Activated CD4-positive, alpha-beta T cell treated with anti-CD3 and anti-CD28 coated beads, Interleukin-2, amount 10 ng/mL, durations not matched to agents 24 days and 14 days (primary cell): ENCODE measurements at places on chromosomes 2 and 18. TPM values are rescaled to one million over a fixed set of nuclear protein-coding genes. Genes with fewer than 3 reads are reported as not detected.
A peak's percentile ranks its signal among the peaks of the same experiment; 100 is the strongest.

DNA sequence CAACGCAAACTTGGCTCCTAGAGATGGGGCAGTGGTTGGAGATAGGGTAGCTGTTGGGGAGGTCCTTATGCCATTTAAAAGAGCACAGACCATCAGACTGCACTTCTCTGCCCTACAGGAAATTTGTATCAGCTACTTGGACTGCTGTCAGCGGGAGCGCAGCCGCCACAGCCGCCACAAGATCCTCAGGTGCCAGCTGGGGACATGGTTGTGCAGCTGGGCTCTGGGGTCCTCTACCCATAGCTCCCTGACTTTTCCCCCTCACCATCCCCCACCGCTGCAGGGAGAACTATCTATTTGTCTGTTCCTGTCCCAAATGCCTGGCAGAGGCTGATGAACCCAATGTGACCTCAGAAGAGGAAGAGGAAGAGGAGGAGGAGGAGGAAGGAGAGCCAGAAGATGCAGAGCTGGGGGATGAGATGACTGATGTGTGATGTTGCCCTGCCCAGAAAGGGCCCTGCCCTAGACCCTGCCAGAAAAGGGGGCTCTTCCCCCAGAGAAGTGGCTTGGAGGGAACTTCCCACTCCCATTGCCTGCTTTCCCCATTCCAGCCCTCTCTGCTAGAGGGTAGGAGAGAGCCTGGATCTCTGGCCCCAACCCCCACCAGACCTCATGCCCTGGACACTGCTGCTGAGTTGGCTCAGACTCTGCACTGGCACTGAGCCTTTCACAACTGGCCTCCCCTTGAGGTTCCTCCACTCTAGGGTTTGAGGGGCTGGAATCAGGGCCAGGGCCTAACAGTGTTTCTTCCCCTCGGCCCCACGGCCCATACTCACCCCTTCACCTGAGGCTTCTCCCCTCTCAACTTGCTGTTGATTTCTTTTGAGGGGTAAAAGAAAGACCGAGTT lies 7.3 kb downstream of the PRADC1 start:
- DNase-seq, result no peak

SERPINB13 gene
- not detected in 2 replicates for total RNA-seq

DNA sequence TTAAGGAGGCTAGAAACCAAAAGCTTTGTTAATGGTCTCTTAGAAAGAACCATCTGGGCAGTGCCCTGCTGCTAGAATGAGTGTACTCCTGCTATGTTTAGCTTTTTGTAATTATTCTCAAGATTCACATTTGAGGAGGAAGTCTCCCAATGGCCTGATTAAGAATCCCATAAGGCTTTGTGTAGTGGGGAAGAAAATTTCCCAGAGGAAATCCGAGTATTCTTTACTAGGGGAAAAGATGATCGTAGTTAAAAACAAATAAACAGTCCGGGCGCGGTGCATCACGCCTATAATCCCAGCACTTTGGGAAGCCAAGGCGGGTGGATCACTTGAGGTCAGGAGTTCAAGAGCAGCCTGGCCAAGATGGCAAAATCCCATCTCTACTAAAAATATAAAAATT lies 117.9 kb downstream of the PTRHD1 start:
- DNase-seq, result no peak

EVX2 gene
- not detected in 2 replicates for total RNA-seq

- DNase-seq, result peak; percentile 60
Measured at GRCh38 chr18:38576916-38577315, 1011.3 kb upstream of the CELF4 start.

DNA sequence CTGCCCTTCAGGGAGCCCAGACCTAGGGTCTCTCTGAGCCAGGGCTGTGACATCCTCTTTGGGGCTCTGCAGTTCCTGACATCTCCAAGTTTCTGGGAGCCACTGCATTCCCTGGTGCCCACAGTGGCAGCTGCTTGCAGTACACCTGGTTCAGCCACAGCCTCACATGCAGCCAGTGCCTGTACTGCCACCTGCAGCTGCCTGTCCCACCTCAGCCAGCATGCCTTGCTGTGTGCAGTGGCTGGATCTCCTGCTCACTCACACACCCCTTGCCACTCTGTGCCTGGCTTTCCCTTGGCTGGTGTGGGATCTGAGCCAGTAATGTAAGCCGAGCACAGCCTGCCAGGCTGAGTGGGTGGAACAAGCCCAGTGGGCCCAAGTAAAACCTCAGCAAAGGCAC lies 1288.7 kb downstream of the CNTNAP5 start:
- no peak for DNase-seq

- no peak for DNase-seq
Measured at GRCh38 chr2:84238907-84239306, 220.2 kb downstream of the SUCLG1 start.

GRCh38 chr2:199404841-199405240 lies 52.9 kb downstream of the SATB2 start:
- DNase-seq, result no peak

DNA sequence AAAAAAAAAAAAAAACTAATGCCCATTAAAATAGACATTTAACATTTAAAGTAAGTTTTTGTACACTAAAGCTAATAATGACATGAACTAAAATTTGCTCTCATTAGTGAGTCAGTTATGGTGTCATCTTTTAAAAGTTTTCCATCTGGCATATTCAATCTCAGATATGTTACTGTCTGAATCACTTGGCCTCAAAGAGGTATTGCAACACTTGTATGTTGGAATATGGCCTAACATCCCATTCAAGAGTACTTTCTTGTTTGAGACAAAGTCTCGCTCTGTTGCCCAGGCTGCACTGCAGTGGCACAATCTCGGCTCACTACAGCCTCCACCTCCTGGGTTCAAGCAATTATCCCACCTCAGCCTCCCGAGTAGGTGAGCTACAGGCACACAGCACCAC lies 169.7 kb downstream of the TMEM163 start:
- DNase-seq, result no peak

DNA sequence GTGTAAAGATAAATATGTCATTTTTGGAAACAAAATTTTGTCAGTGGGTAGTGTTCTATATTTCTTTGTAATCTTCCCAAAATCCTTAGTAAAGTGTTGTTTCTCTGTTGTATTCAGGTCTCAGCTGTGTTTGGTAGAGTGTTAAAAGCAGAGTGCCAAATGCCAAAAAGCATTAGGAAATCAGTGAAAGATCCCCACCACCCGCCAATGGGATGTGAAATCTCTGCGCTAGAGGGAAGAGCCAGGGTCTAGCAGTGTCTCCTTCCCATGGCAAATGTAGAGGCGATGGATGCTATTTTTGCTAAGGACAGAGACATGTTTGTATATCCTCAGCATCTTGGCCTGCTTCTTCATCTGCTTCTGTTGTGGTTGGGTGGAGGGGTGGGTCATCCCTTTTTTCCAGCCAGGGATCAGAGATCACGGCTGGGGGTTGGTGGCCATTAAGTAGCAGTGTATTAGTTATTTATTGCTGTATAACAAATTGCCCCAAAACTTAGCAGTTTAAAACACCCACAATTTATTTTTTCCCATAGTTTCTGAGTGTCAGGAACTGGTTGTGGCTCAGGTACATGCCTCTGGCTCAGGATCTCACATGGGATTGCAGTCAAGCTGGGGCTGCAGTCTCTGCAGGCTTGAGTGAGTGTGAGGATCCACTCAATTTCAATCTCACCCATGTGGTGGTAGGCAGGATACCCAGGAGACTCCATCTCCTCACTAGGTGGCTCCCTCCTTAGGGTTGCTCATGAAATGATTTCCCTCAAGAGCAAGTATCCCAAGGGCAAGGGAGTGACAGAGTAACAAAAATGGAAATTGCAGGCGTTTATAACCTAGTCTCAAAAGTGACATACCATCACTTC lies 211.9 kb downstream of the MYCN start:
- peak; percentile 33 for DNase-seq

DNA sequence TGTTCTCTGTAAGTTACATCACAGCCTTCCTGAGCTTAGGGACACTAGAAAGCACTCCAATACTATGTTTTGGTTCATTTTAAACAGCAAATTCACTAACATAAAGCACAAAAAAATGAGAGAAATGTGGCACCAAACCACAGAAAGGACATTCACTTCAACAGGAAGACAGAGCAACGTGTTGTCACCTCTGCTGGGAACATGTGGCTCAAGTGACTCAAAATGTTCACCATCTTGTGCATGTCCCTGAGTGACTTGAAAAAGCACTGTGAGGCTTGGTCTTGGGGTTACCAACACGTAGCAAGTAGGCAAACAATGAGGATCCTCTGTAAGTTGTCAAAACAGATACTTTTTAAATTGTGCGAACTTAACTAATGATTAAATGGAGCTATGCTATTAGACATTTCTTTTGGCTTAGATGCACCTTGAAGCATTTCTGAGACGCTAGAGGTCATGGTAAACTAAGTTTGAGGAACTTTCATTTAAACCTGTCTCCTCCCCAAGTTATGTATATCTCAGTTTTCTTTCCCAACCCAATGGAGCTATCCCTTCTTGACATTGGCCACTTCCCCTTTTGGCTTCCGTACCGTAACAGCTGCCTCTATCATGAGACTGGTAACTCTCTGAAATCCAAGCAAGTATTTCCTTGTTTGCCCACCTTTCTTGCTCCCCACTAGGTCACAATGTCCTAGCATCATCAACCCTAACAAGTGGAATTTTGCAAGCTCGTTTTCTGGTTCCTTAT lies 14.0 kb upstream of the ST6GAL2 start:
- DNase-seq, result no peak

DNA sequence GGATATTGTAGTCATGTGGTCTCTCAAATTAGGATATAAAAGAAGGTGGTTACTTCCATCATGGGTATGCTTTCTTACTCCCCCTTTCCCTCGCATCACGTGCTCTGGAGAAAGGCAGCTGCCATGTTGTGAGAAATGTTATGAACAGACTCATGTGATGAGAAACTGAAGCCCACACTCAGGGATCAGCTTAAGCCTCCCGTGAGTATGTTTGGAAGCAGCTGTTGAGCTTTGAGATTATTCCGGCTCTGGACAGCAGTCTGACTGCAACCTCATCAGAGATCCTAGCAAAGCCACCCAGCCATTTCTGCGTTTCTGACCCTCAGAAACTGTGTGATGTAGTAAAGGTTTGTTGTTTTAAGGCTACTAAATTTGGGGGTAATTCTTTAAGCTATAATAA lies 700.1 kb downstream of the ADCYAP1 start:
- no peak for DNase-seq

DNA sequence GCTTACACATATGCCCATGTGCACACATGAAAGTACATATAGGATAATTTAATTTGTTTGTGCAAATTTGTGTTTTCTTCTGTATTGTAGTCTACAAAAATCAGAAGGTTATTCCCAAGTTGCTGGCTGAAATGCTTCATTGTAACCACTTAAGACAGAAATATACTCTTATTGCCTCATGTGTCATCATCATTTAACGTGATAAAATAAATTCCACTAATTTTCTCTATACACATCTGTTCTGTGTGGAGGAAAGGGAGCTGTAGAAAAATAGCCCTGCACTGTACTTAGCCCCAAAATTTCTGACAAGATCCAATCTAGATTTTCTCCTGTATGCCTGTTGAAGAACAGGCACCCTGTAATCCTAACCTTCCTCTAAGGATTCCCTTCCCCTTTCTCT lies 20.4 kb upstream of the NR4A2 start:
- no peak for DNase-seq

DNA sequence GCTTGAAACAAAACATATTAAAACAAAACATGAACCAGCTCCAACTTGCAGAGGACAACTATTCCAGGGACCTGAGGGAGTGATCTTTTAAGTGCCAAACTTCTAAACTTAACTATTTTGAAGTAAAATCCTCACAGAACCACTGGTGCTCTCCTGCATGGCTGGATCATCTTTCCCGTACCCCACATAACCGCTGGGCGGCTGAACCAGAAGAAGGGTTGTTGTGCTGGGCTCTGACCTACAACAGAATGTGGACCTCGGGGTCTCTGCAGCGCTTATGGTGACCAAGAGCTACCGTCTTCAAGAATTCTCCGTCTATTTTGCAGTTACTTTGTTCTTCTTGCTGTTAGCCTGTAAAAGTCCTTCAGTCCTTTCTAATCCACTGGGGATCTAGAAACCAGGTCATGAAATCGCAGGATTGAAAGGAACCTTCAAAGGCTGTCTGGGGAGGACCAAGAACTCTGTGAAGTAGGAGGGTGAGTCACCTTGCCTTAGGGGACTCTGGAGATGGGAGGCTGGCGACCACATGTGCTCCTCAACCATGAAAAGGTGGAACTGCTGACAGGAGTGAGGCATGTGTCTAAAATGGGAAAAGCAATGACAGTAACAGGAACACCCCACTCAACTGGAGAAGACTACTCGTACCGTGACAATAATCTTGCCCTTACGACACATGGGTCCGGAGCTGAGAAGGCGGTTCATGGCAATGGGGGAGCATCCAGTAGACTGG lies 46.6 kb downstream of the HDLBP start:
- DNase-seq, result no peak

IL36G gene
- total RNA-seq, result not detected in 2 replicates

DNA sequence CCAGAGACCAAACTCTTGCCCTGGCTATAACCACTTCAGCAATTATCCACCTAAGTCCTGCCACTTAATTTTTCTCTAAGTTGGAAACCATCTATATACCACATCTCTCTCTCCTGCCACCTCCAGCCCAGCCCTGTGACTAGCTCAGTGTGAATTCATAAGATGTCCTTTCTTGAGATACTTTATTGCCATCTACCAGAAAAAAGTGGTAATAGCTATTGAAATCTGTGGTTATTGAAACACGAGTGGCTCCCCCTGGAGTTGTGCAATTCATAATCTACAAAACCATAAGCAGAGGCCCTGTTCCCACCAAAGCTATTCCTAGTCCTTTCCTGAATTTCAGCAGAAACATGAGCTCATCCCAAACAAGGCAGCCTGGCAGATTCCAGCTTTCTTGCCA lies 324.0 kb downstream of the TXNL1 start:
- DNase-seq, result no peak

DNA sequence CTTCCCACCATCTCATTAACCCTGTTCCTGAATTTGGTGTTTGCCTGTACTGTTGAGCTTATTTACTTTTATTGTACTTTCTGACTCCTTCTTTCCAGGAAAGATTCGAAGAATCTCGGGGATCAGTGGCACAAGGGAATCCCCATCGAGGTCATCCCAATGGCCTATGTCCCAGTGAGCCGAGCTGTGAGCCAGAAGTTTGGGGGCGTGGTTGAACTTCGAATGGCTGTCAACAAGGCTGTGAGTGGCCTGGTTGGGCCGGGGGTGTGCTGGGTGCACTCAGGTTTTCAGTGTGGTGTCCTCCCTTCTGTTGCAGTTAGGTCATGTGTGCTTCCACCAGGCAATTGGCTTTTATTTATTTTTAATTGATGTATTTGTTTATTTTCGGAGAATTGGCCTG lies 45.0 kb downstream of the RPIA start:
- DNase-seq, result no peak

UPP2 gene
- total RNA-seq, result not detected in 2 replicates
